Activated T-cell treated with anti-CD3 and anti-CD28 coated beads, Interleukin-2, amount 50 U/mL, for 48 hours (primary cell): ENCODE measurements at places on chromosomes 7 and 10.

- no peak for DNase-seq
Measured at GRCh38 chr10:72081772-72082590, 6.4 kb downstream of the SPOCK2 start.

DNA sequence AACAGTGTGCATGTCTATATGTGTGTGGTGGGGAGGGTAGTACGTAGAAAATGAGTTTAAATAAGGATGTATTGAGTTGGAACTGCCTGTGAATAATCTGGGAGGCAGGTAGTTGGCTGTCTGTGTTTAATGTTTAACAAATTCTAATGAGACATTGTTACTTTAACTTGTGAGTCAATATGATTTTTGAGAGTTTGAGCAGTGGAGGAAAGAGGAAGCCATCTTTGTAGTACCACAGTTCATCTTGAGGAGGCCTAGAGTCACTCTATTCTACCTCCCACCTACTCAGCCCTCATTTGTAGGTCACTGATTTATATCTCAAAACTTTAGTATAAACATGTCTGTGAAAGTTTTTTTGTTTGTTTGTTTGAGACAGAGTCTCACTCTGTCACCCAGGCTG lies 129.9 kb upstream of the ITGB1 start:
- DNase-seq: no peak

DNA sequence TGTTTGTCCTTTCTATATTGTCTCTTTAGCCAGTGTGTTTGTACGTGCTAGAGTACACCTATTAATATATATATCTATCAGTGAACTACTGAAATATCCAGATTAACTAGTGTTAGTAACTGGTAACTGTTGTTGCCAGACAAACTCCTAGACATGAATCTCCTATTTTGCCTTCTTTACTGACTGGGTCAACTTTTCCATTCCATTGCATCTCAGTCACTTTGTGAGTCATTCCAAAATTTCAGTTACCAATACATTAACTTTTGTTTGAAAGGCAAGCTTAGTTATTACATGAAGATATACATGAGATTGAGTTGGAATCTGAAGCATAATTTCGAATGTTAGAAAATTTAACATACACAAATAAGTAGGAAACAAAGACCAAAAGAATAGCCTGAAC lies 51.4 kb downstream of the BTAF1 start:
- DNase-seq: no peak

DNA sequence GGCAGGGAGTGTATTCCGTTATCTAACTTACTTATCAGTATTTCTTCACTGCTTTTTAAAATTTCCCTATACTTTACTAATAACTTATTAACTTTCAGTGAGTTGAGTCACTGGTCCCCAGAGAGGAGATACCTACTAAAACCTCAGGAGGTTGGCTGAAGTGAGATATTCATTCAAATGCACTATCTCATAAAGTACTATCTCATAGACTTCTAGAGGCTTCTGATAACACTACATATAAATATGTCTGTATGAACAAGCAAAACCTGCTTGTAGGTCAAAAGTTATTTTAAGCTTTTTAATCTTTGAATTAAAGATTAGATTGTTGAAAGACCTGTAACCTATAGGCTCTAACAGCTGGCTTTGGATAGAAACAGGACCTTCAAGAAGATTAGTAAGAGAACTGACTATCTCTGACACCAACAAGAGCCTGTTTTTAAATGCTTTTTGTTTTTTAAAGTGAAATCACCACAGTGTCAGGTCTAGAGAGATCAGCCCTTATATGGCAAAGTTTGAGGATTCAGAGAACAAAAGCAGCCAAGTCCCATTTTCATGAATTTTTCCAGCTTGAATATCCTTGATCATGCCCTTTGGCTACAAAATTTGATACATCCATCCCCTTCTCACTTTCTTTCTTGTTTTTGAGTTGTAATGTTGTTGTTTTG lies 242.2 kb downstream of the ARL4A start:
- DNase-seq: no peak

DNA sequence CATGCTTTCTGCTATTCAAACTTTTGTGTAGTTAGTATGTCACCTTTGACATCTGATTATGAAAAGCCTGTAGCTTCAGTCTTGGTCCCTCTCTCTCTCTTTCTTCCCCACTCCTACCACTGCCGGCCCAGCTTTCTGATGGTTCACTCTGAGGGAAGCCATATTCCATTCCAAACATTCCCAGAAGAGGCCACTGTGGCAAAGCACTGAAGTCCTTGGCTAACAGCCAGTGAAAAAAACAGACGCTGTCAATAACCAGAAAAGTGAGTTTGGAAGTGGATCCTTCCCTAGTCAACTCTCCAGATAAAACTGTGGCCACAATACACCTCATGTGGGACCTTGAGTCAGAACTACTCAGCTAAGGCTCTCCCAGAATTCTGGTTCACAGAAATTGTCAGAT lies 950.7 kb upstream of the PHF14 start:
- DNase-seq: no peak

DNA sequence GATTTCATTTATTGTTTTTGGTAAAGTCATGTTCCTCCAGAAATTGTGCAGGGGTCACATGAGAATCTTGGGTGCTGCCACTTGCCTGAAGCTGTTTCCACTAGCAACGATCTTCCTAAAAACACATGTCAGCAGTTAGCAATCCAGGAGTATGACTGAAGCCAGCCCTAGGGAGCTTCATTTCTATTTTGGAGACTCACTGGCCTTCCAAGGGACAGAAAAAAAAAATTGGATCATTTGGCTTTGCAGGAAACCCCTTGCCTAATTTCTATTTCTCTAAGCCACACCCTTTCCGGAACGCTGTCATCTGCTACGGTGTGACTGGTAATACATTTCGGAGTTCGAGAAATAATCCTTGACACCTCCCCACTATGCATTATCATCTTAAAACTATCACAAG lies 204.7 kb downstream of the TAX1BP1 start:
- no peak for DNase-seq

GRCh38 chr7:153193144-153193595 lies 433.6 kb downstream of the ACTR3B start:
- peak; percentile 18 for DNase-seq

GRCh38 chr7:84060000-84060399 lies 134.6 kb downstream of the SEMA3A start:
- no peak for DNase-seq

DNA sequence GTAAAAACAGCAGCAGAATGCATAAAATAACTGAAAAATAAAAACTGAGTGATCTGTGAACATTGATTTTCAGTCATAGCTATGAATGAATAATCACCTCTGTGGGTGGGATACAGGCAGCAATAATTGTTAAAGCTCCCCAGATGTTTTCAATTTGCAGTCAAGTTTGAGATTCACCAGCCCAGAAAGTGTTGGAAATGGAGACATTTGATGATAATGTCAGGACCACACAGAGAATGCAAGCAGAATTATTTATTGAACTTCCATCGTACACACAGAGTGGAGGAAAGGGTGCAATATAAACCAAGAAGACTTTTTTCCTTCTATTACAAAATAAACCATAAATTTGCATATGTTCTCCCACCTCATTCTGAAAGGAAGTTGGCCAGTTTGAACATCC lies 601.7 kb downstream of the ANKRD7 start:
- no peak for DNase-seq

DNA sequence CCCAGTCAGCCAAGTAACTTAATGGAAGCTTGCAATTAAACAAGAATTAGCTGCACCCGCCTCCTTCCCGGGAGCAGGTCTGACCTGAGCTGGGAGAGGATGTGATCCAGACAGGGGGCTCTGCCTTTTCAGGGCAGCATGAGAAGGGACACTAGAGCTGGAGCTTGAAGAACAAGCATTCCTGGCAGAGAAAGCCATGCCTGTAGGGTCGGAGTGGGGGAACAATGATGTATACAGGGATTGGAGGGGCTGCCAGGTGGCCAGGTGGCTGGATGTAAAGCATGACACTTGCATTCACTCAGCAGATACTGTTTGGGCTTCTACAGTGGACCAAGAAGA lies 112.5 kb downstream of the GRK5 start:
- DNase-seq: no peak

DNA sequence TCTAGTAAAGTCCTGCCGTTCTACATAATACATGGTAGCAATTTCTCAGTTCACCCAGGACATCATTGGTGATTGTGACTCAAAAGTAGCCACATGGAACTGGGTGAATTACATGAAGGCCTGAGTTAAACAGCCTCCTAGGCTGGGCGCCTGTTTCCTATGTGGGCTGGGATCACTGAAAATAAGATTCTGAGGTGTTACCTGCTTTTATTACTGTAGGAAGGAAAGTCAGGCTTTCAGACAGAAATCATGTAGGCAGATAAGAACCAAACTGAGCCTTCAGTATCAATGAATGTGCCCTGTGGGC lies 160.4 kb downstream of the CAMK1D start:
- no peak for DNase-seq

GRCh38 chr7:122183106-122183505 lies 39.1 kb upstream of the AASS start:
- no peak for DNase-seq

- DNase-seq: no peak
Measured at GRCh38 chr10:111179514-111179913, 102.7 kb downstream of the ADRA2A start.

DNA sequence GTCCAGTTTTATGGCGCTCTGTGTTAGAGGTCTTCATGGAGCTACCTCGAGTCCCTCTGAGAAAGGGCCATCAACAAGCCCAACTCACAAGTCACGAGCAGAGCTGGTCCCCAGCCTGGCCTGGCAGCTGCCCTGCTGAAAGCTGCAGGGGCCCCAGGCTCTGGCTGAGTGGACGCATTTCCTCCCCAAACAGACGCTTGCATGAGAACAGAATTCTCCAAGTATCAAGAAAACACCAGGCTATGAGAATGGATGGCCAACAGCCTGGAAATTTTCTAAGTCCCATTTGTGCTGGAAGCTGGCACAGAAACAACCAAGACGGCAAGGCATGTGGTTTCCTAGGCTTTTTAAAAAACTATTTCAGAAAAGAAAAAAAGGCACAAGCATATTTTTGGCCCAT lies 114.8 kb downstream of the FAM53B start:
- no peak for DNase-seq

- DNase-seq: peak; percentile 62
Measured at GRCh38 chr7:3094701-3095445, 51.2 kb upstream of the CARD11 start.

GRCh38 chr10:52491246-52491995 lies 177.3 kb downstream of the DKK1 start:
- DNase-seq: no peak

GRCh38 chr10:77282163-77282562 lies 355.4 kb downstream of the KCNMA1 start:
- no peak for DNase-seq

DNA sequence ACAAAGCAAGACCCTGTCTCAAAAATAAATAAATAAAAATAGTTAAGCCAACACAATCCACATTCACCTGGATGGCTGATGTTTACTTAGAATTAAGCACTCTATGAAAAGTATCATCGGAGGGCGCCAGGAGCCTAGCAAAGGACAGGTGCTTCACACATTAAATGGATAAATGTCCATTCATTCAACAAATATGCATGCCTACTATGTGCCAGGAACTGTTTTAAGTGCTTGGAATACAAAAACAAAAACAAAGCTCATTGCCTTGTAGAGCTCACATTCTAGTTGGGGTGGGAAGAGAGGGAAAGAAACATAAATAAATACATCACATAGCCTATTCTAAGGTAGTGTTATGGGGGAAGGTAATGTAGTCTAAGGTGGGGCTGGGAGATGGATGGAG lies 4.1 kb downstream of the BAIAP2L1 start:
- DNase-seq: no peak

GRCh38 chr10:29895456-29895855 lies 163.9 kb downstream of the JCAD start:
- DNase-seq: no peak

DNA sequence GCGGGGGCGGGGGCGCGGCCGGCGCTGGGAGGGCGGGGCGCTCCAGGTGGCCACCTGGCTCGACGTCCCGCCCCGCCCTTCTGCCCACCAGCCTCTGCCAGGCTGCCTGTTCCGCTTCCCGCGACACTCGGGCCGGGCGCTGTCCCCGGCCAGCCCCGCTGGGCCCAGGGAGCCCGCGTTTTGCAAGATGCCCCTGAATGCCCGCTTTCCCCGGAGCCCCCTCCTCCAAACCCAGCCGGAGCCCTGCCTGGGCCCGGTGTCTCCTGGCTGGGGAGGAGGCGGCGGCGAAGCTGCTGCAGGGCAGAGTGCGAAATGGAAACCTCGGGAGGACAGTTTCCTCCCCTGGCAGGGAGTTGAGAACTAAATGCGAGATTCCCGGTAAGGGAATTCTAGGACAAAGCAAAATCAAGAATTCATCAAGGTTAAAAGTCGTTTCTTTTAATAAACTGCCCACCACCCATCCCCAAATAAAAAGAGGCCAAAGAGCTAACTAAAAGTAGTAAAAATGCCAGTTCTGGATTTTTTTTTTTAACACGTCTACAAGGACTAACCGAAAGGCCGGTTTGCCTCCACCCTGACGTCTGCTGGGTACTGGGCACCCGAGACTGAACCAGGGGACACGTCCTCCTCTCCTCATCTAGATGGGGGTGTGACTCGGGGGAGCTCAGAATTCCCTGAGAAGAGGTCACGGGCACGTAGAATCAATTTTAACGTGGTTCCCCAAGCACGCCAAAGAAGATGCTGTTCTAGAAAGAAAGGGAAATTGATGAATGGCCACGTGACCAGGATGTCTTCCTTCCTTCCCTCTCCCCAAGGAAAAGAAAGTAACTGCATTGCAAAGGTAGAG lies 200.4 kb upstream of the NFE2L3 start:
- DNase-seq: no peak

GRCh38 chr7:1666317-1666822 lies 3.7 kb upstream of the ELFN1 start:
- DNase-seq: no peak
